ENCODE measurements at places on chromosomes 2 and 18. TPM values are rescaled to one million over a fixed set of nuclear protein-coding genes. Genes with fewer than 3 reads are reported as not detected.

The WDR35 gene
- 1.5 TPM for total RNA-seq

The TRIM43B gene
- total RNA-seq: not detected

The ANKRD30B gene
- total RNA-seq: not detected

GRCh38 chr2:136070913-136071312 is 47.0 kb downstream of the CXCR4 start:
- no peak for DNase-seq

GRCh38 chr18:67265464-67266245 is 250.9 kb downstream of the DSEL start:
- no peak for DNase-seq

The ACP1 gene
- 58.7 TPM for total RNA-seq

DNA sequence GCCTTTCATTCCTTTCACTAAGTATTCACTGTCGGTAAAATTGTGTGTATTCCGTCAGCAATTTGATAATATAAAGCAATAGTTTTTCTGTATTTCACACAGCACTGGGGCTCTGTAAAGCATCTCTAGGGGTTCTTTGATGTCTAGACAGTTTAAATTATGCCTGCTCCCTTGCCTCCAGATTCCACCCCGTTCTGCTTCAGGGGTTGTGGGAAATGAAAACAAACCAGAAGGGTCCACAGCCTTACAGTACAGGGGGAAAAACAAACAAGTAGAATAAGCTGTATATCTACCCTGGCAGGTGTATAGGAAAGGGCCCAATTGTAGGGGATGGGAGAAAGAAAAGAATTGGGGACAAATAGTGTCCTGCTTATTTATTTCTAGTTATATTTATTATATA is 63.1 kb downstream of the ASXL3 start:
- no peak for DNase-seq

GRCh38 chr2:144645083-144645778 is 125.3 kb upstream of the ZEB2 start:
- DNase-seq: no peak

The SERPINB5 gene
- total RNA-seq: not detected

The MARCHF4 gene
- total RNA-seq: not detected

DNA sequence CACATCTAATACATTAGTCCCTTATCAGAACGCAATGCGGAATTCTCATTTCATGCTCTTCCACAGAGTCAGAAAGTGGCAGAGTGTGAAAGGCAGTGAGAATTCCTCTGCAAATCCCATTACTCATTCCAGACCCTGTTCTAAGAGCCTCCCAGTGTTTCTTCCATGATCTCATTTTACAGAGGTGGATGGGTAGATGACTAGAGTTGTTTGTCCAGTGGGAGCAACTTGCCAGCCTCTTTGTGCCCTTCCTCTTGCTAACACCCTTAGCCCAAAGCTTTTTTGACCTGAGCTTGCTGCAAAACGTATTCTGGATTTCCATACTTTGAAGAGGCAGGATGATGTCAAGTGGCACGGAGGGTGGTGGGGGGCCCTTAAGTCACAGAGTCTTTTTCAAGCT is 467.7 kb upstream of the RGPD4 start:
- no peak for DNase-seq

GRCh38 chr2:73842739-73843019 is 13.9 kb downstream of the STAMBP start:
- no peak for DNase-seq

Measured in left lobe of liver (tissue), 2 donors.